ENCODE measurements at places on chromosomes 1 and 21. TPM values are rescaled to one million over a fixed set of nuclear protein-coding genes. Genes with fewer than 3 reads are reported as not detected.

Gene PCP4
- not detected for total RNA-seq

Gene OR2L8
- not detected for total RNA-seq

Gene SDC3
- 39.7 TPM for total RNA-seq

Gene FNDC7
- not detected for total RNA-seq

Gene CRYAA
- not detected for total RNA-seq

Gene ALDH9A1
- total RNA-seq = 113 TPM

Gene TNFSF18
- 0.22 TPM for total RNA-seq

Gene SERPINC1
- total RNA-seq = not detected

Gene RGS5
- total RNA-seq = 2.7 TPM

Gene BACE2
- total RNA-seq = 77.8 TPM

Gene PLA2G5
- total RNA-seq = not detected

Gene NECTIN4
- total RNA-seq = not detected
